ENCODE measurements at places on chromosomes 12 and 14.

DNA sequence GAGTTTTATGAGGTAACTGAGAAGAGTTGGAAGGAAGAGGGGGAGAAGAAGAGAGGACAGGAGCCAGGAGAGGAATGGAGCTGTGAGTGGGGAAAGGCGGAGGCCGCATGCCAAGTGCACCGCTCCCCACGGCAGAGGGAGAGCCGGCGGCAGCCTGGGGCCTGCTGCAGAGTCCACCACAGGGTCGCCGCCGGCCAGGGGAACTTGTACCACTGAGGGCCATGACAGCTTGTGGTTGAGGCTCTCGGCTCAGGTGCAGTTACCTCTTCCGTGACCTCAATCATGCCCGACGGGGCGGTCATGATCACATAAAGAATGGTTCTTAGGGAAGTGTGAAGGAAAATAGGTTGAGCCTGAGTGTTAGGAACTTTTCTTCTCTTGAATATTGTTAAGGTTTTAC lies 325.0 kb downstream of the SNAPC1 start:
- DNase-seq, result no peak

DNA sequence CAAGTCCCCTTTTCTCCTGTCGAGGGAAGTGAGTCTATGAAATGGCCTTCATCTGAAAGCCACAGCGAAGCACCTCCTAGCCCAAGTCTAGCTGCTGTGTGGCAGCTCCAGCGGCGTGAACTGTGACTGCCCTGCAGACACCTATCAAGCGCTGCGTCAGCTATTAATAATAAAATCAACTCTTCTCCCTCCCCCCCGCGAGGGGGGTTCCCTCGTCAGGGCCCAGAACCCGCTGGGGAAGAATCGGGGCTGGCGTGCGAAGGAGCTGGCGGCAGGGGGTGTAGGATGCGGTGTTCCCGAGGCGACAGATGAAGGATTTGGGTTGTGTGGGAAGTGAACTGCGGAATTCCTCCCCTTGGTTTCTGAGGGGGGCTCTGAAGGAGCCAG lies 662 bp upstream of the ATP2A2 start:
- DNase-seq, result peak; percentile 79

DNA sequence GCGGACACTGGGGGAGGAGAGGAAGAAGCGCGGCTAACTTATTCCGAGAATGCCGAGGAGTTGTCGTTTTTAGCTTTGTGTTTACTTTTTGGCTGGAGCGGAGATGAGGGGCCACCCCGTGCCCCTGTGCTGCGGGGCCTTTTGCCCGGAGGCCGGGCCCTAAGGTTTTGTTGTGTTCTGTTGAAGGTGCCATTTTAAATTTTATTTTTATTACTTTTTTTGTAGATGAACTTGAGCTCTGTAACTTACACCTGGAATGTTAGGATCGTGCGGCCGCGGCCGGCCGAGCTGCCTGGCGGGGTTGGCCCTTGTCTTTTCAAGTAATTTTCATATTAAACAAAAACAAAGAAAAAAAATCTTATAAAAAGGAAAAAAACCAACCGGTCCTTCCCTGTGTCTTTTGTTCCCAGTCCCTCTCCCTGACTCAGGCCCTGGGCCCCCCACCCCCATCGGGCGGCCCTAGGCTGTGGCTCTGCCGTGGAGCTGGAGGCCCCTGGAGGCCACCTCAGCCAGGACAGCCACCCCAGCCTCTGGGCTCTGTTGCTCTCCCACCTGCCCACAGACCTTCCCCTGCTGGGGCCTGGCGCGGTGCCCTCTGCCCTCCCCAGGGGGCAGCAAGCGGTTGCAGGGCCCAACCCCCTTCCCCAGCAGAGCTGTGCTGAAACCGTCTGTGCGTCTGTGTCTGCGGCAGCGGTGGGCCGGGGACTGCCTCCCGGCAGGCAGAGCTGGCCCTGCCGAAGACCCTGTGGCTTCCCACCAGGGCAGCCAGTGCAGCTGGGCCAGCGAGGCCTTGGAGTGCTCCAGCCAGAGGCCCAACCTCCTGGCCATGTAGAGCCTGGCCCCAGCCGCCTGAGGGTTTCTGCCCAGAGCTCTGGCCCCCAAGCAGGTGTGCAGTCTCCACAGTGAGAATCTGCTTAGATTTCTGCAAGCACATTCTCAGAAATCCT lies 4.0 kb upstream of the CRIP2 start:
- no peak for DNase-seq

DNA sequence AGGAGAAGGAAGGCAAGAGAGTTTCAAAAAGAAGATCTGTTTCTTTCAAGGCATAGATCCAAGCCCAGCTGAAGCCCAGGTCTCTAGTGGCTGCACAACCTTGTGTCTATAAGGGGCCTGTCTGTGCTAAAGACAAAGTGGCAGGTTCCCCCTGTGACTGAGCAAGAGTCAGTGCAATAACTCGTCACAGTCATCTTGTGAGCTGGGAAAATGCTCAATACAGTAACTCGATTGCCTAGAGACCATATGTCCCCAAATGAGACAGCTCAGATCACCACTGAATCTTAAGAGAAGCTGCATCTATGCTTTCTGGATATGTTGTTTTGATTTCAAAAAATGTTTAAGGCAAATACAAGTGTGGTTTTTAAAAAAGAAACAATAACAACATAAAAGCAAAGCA lies 24.2 kb downstream of the ST8SIA1 start:
- DNase-seq, result no peak

DNA sequence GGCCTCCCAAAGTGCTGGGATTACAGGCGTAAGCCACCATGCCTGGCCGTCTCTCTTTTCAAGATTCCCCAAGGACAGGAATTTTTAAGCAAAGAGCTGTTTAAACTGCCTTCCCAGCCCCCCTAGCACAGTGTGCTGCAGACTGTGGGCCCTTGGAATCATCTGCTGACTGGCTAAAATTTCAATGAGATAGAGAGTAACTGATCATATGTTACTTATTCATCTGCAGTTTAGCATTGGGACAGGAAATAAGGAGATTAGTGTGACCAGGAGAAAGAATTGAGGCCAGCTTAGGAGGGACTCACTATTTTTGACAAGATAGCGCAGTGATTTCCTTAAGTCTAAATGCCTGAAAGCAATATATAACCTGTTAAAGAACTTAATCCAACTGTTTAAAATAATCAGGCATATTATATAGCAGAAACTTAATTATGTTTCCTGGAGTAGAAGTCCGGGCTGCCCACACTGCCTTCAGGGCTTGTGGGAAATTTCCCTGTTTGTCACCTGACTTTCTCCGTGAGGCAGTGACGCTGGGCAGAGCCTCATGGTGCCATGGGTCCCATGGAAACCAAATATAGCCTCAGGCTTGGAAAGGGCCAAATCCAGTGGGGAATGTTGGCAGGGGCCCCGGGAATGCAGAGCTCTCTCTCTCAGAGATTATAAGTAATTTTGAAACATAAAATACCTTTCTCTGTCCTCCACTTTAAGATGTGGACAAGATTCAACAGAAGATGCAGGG lies 22.8 kb upstream of the CEBPE start:
- DNase-seq, result peak; percentile 38

- no peak for DNase-seq
Measured at GRCh38 chr14:100083706-100084105, 18.5 kb downstream of the EVL start.

DNA sequence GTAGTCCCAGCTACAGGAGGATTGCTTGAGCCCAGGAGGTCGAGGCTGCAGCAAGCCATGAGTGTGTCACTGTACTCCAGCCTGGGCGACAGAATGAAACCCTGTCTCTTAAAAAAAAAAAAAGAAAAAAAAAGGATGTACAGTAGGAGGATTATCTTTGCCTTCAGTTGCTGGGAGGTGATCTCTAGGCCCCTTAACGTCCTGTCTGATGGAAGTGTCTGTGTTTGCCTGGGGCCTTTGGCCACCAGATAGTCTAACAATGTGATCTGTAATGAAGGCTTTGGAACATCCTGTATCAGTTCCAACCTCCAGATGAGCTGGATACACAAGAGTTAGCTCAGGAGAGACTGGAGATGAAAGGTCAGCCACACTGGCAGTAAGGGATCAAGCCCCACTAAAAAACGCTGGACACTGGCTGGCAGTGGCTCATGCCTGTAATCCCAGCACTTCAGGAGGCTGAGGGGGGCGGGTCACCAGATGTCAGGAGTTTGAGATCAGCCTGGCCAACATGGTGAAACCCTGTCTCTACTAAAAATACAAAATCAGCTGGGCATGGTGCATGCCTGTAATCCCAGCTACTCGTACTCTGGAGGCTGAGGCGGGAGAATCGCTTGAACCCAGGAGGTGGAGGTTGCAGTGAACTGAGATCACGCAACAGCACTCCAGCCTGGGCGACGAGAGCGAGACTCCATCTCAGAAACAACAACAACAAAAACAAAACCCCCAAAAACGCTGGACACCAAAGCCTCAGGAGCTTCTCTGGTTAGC lies 19.0 kb upstream of the HNF1A start:
- no peak for DNase-seq

DNA sequence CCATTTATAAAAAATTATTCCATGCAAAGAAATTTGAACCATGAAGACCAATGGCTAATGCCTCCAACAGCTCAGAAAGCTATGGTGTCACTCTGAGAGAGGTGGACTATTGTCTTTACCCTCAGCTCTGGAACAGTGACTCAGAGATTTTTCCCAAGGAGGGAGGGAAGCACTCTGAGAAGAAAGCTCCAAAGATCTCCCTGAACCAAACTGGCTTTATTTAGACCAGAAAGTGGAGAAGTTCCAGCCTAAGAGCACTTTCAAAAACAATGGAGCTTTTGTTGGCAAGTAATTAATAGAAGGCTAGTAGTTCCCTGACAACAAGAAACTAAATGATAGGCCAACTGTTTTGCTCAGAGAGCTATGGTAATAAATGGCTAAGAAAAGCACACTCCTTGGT lies 599.9 kb upstream of the MDGA2 start:
- DNase-seq, result no peak

DNA sequence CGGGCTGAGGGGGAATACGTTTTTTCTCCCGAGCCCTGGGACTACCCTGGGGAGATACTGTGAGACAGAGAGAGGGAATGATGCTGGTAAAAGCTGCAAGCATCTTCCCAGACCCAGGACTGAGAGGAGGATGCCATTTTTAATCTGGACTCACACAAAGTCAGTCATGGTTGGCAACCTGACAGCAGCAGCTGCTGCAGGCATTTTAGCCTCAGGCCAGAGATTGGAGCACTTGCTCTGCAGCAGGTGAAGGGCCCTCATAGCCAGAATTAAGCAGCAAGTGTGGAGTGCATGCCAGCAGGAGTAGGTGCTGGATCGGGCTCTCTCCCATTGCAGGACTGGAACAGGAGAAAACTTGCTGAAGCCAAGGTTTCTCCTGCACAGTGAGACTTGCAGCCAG lies 361.1 kb upstream of the CLEC14A start:
- peak; percentile 15 for DNase-seq

DNA sequence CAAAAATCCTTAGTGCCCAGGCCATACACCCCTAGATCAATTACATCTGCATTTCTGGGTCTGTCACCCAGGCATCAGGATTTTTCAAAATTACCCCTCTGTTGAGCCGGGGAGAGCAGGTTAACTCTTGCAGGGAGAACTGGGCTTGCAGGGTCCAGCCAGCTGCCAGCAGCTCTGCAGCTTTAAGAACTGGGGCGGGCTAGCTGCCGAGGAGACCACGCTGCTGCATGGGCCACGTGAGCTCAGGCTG lies at the start of gene DGLUCY:
DGLUCY (plus strand) TSS at position 245 of the 250 bp plus-strand sequence. CDS start 46,222 bp downstream, outside the sequence.
- DNase-seq, result no peak

GRCh38 chr12:2225696-2226095 lies 172.9 kb downstream of the CACNA1C start:
- no peak for DNase-seq

GRCh38 chr14:31137214-31137889 lies 70.2 kb downstream of the HECTD1 start:
- DNase-seq, result peak; percentile 62

DNA sequence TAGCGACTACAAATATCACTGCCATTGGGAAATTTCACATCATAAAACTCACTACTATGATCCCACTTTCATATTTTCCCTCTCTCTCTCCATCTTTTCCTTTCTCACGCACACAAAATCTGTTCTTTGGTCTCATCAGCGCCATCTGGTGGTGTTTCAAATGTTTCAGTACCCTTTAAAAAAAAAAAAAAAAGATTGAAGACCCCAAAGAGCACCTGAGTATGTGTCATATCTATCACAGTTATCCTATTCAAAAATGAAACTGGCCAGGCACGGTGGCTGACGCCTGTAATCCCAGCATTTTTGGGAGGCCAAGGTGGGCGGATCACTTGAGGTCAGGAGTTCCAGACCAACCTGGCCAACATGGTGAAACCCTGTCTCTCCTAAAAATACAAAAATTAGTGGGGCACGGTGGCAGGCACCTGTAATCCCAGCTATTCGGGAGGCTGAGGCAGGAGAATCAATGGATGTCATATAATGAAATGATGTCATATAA lies 72.4 kb downstream of the TTC9 start:
- peak; percentile 73 for DNase-seq

GRCh38 chr12:57237932-57238853 lies 8.7 kb downstream of the SHMT2 start:
- no peak for DNase-seq

DNA sequence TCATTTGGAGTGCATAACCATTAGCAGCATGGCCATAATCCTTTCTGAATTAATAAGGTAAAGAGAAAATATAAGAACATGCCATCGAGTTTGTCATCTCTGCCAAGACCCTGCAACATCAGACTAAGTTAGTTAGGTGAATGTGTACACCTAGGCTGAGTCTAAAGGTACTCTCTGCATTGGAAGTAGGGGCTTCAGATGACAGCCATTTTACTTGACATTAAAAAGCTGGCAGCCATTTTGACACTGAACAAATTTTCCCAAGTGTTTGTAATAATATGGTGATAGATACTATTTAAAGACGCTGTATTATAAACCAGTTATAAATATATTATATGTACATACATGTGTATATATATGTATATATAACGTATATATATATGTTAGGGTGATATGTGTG lies 79.0 kb downstream of the SUDS3 start:
- DNase-seq, result no peak

DNA sequence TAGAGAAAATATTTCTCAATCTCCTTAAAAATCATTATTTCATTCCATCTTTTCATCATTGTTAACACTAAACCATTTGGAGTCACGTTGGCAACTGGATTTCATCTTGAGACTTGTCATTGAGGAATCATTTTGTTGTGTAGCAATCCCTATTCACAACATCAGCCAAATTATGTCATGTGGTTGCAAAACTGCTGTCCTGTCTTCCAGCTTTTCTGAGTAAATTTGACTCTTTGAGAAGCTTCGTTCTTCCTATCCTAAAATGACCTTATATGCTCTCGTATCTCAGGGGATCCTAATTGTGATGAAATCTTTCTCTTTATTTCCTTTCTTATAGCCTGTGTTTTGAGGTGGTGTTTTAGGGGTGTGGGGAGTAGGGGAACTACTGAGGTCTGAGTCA lies 30.6 kb upstream of the KICS2 start:
- no peak for DNase-seq

GRCh38 chr12:78194448-78194847 lies 363.8 kb downstream of the NAV3 start:
- peak; percentile 82 for DNase-seq

Data from PC-3 (cell line).